ENCODE measurements at places on chromosomes 6 and 20. TPM values are rescaled to one million over a fixed set of nuclear protein-coding genes. Genes with fewer than 3 reads are reported as not detected.
A peak's percentile ranks its signal among the peaks of the same experiment; 100 is the strongest.

RAB44 gene
- under 0.01 TPM for total RNA-seq

WFDC10B gene
- not detected for total RNA-seq

HCK gene
- not detected for total RNA-seq

SNPH gene
- total RNA-seq: 18.5 TPM

CEP43 gene
- total RNA-seq: 18.0 TPM

WFDC12 gene
- not detected for total RNA-seq

NRN1 gene
- total RNA-seq: under 0.01 TPM

GRCh38 chr6:75377386-75377785 is 92.8 kb upstream of the TMEM30A start:
- no peaks in the 10 kb centered on the region for H3K27me3 ChIP-seq
- peaks cover 2% of the 10 kb centered on the region for H3K4me1 ChIP-seq
- no peak overlapping the region for H3K27ac ChIP-seq
- DNase-seq: no peak
- H3K36me3 ChIP-seq: no peaks in the 10 kb centered on the region

- DNase-seq: no peak
- H3K4me1 ChIP-seq: peaks cover 5% of the 10 kb centered on the region
These were observed 74.1 kb downstream of the TRMT11 start for GRCh38 chr6:126060400-126060799.

DNA sequence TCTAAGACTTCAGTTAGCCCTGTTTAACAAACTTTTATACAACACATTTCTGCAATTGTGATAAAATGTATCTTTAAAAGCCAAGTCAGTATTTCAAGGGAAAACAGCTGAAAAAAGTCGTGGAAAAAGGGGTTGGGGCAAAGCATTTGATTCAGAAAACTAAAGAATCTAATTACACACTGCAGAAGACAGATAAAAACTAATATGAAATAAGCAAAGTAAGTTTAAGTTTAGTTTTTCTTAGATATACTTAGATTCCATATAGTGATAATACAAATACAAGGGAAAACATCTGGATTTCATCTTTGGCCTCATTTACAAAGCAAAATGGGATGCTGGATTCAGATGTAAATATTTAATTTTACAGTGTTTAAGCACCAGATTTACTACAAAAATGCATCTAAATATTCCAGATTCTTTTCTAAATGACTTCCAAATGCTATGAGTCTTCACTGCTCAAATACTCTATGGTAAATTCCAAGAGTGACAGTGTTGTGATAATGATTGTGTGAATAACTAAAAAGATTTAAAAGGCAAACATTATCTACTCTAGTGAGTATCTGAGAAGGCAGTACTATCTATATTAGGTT is 1.5 kb upstream of the ADNP start:
- DNase-seq: no peak
- no peak overlapping the region for H3K4me3 ChIP-seq
- peaks cover 7% of the 10 kb centered on the region for H3K36me3 ChIP-seq
- no peaks in the 10 kb centered on the region for H3K27me3 ChIP-seq
- H3K27ac ChIP-seq: peak overlapping the region; percentile 8
- peaks cover 6% of the 10 kb centered on the region for H3K4me1 ChIP-seq

GRCh38 chr6:3117912-3118352 is 579 bp upstream of the BPHL start:
- DNase-seq: no peak
- peak overlapping the region; percentile 59 for H3K4me3 ChIP-seq
- peak overlapping the region; percentile 92 for H3K27ac ChIP-seq
- H3K4me1 ChIP-seq: no peaks in the 10 kb centered on the region
- peaks cover 7% of the 10 kb centered on the region for H3K36me3 ChIP-seq
- H3K27me3 ChIP-seq: no peaks in the 10 kb centered on the region

- H3K27ac ChIP-seq: no peak overlapping the region
- H3K4me1 ChIP-seq: no peaks in the 10 kb centered on the region
- peak; percentile 62 for DNase-seq
- H3K4me3 ChIP-seq: no peak overlapping the region
- H3K36me3 ChIP-seq: no peaks in the 10 kb centered on the region
These were observed 277.3 kb downstream of the ZNF217 start for GRCh38 chr20:53316206-53316937.

- no peak for DNase-seq
- H3K4me3 ChIP-seq: no peak overlapping the region
- H3K27ac ChIP-seq: no peak overlapping the region
- no peaks in the 10 kb centered on the region for H3K36me3 ChIP-seq
- no peaks in the 10 kb centered on the region for H3K4me1 ChIP-seq
These were observed 156.5 kb upstream of the PRDM1 start for GRCh38 chr6:105929626-105930025.

DNA sequence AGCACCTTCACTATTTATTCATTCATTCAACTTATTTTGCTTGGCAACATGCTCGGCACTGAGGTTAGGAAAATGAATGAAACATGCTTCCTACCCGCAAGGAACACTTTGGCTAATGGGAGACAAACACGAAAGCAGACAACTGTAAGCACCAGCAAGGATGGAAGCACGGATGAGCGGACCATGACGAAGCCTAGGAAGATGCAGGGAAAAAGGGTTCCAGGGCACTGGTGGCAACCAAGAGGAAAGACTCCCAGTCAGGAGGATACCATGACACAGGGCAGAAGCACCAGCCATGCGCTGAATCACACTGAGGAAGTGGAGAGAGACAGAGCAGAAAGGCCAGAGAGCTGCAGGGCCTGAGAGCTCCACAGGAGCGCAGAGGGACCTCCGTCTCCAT is 9.8 kb downstream of the PDE10A start:
- no peaks in the 10 kb centered on the region for H3K36me3 ChIP-seq
- no peak for DNase-seq
- H3K4me3 ChIP-seq: no peak overlapping the region
- H3K4me1 ChIP-seq: no peaks in the 10 kb centered on the region
- H3K27me3 ChIP-seq: no peaks in the 10 kb centered on the region

GRCh38 chr20:34703424-34704176 is 544 bp upstream of the TP53INP2 start:
- H3K4me3 ChIP-seq: peak overlapping the region; percentile 77
- peaks cover 12% of the 10 kb centered on the region for H3K4me1 ChIP-seq
- DNase-seq: peak; percentile 22
- no peaks in the 10 kb centered on the region for H3K27me3 ChIP-seq
- no peaks in the 10 kb centered on the region for H3K36me3 ChIP-seq
- peak overlapping the region; percentile 68 for H3K27ac ChIP-seq

- no peaks in the 10 kb centered on the region for H3K27me3 ChIP-seq
- H3K36me3 ChIP-seq: no peaks in the 10 kb centered on the region
- H3K27ac ChIP-seq: no peak overlapping the region
- H3K4me3 ChIP-seq: no peak overlapping the region
- DNase-seq: no peak
These were observed 554.8 kb downstream of the DHX35 start for GRCh38 chr20:39516964-39517363.

DNA sequence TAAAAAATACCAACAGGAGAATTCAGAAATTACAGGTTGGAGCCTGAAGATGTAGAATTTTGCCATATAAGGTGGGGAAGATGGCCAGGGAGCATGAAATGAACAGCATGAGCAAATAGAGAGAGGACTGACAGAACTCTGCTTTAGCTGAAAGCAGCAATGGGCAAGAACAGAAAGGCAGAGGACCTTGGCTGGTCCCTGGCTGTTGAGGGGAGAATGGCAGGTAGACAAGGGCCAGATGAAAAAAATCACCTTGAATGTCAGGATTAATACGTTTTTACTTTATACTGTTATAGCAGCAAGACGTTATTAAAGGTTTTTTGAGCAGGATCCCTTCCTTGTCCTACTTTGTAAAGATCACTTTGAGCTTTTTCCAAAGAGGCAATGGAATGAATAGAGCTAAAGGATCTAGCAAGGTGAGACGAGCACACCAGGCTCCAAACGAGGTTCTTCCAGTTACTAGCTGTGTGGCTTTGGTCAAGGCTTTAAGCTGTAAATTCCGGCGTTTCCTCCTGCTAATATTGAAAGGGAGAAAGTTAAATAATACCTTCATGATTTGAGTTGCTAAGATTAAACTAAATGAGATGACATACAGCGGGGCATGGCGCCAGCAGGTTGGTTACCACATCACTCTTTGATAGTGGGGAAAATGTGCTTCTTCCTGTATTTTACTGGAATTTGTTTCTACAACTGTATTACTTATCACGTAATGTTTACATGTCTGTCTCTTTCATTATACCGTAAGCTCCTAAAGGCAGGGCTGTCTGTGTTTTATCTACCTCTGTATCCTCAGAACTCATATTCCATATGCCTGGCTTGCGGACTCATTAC is 776 bp downstream of the PPIL1 start:
- no peak for DNase-seq
- peaks cover 3% of the 10 kb centered on the region for H3K4me1 ChIP-seq
- peak overlapping the region; percentile 93 for H3K4me3 ChIP-seq
- H3K36me3 ChIP-seq: no peaks in the 10 kb centered on the region
- no peaks in the 10 kb centered on the region for H3K27me3 ChIP-seq
- peak overlapping the region; percentile 98 for H3K27ac ChIP-seq
